Effector CD4-positive, alpha-beta T cell (primary cell): ENCODE measurements at places on chromosomes 1 and 21.

GRCh38 chr1:28087614-28088167 lies 719 bp downstream of the EYA3 start:
- DNase-seq = peak; percentile 3

DNA sequence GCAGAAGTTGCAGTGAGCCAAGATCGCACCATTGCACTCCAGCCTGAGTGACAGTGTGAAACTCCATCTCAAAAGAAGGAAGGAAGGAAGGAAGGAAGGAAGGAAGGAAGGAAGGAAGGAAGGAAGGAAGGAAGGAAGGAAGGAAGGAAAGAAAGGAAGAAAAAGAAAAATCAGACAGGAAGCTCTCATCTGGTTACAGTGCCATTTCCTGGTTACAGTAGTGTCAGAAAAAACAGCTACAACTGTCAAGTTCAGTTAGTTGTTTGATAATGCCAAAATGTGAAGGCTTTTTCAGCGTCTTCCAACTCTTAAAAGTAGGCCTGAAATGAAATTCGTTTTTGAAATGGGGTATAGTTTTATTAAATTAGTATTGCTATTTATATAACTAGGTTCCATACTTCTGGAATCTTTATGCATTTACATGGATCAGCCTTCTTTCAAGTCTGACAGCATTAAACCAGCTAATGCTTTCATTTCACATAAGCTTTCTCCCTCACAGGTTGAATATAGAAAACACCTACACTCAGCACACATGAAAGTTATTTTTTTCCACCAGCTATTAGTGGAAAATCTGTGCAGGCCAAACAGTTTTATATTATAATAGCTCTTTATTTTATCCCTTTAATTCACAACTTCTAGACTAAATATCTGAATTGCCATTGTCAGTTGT lies 21.2 kb downstream of the PTPN22 start:
- no peak for DNase-seq

GRCh38 chr1:31238986-31239613 lies 587 bp downstream of the NKAIN1 start:
- no peak for DNase-seq

DNA sequence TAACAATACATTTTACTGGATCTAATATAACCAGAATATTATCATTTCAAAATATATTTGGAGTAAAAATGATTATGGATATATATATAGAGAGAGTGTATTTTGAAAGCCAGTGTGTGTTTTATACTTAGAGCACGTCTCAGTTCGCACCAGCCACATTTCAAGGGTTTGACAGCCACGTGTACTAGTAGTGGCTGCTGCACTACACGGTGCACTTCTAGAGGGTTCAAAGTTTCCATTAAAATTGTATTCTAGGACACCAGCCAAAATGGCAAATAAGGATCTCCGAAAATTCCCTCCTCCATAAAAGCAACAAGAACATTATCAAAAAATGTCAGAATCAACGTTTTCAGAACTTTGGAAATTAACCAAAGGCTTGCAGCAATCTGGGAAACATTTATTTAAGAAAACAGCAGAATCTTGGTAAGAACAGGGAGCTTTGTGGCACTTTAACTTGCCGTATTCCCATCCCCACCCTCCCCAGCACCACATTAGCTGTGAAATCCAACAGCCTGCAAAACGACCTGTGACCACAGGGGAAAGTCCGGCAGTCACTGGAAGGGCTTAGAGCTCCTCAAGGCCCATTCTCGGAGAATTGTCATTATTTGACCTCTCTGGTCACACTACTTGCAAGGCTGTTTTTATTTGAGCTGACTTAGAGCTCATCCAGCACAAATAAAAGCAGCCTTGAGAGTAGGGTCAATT lies 33.5 kb upstream of the MRPS6 start:
- DNase-seq = no peak

- DNase-seq = no peak
These were observed 8.0 kb downstream of the SDHB start for GRCh38 chr1:17045634-17046333.

- no peak for DNase-seq
These were observed 21.5 kb downstream of the LTN1 start for GRCh38 chr21:28971171-28971570.

DNA sequence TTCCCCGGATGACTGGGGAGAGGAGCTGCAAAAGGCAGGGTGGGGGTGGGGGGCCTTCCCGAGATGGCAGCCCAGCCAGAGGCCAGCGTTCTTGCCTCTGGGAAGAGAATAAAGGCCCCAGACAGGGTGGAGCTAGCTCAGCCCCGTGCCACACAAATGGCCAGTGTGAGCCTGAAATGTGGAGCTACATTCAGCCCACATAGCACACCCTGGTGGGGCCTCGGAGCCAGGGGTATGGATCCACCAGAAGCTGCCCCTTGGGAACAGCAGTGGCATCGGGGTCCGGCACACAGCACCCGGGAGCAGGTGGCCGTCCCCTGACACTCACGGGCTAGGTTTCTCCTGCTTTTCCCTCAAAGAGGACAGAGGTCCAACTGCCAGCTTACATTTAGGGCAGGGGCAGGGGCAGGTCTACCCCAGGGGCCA lies 93.9 kb downstream of the PDE9A start:
- no peak for DNase-seq

DNA sequence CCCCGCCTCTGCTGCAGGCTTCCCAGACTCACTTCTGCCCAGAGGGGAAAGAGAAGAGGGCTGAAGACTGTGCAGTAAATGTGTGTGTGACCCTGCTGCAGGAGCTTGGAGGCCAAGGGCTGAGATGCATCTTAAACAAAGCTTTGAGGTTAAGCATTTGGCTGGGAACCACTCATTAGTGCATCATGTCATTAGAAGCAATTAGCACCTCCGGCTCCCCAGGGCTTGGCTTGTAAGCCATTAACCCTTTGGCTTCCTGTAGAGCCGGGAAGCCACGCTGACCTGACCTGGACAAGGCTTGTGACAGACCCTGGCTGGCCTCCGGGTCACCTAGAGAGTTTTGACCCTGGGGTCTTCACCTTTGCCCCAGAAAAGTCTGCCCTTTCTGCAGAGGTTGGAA lies 77.0 kb downstream of the CSMD2 start:
- no peak for DNase-seq

- DNase-seq = no peak
These were observed 405.1 kb downstream of the VAV3 start for GRCh38 chr1:107559881-107560280.

GRCh38 chr1:28510273-28510969 lies 4.6 kb downstream of the RCC1 start:
- no peak for DNase-seq

DNA sequence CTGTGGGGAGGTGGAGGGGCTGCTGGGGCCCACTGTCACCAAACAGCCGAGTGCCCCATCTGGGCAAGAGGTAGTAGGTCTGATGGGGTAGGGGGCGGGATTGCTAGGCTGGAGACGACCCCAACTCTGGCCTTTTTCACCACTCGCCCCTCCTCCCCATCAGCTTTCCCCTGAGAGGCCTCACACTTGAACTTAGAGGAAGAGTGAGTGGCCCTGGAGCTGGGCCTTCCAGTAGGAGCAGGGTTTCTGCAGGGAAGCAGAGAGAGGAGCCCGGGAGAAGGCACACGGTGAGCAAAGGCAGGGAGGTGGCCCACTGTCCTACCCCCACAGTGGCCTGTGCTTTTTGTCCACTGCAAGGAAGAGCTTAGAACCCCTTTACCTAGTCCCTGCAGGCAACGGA lies 111.9 kb upstream of the WNT4 start:
- DNase-seq = no peak

DNA sequence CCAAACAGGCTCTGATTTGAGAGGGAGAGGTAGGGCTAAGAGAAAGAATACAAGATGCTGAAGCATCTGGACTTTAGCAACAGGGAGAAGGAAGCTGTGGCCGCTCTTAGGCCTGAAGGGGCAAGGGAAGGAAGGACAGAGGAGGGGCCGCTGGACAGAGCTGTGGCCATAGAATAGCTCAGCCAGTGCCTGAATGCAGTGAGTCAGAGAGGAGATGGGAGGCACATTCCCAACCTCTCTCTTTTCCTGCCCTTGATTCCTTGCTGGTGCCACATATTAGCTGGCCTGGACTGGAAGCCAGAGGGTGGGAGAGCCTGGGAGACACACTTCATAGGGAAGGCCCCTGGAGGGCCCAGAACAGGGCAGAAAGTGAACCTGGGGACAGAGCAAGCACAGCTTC lies 83.4 kb upstream of the POU3F1 start:
- DNase-seq = no peak

DNA sequence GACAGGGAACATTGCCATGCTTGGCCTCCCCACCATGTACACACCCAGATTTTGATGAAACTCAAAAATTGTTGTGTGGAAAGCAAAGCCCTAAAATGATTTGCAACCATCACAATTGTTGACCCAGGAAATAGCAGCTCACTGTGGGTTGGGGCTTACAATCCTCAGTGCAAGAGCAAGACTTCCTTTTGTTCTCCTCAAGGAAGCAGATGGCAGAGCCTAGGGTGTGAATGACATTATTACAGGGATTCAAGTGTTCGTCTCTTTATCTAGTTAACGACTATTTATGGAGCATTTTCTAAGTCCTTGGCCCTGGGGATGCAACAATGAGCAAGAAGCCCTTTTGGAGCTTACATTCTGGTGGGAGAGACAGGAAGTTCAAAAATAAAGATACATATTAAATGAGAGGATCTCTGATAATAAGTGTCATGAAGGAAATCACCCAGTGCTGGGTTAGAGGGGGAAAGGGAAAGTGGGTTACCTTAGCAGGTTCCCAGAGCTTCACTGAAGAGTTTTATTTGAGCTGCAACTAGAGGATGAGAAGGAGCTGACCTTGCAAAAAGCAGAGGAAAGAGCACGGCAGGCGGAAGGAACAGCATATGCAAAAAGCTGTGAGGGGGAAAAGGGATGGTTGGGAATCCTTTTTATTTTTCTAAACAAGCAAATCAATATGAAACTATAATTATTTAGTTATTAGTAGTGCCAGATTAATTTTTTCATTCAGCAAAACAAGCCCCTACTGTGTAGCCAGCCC lies 38.5 kb upstream of the ID3 start:
- DNase-seq = no peak

GRCh38 chr1:230684998-230685397 lies 28.9 kb downstream of the AGT start:
- DNase-seq = no peak

- no peak for DNase-seq
These were observed 44.8 kb upstream of the CACYBP start for GRCh38 chr1:174954671-174955669.

DNA sequence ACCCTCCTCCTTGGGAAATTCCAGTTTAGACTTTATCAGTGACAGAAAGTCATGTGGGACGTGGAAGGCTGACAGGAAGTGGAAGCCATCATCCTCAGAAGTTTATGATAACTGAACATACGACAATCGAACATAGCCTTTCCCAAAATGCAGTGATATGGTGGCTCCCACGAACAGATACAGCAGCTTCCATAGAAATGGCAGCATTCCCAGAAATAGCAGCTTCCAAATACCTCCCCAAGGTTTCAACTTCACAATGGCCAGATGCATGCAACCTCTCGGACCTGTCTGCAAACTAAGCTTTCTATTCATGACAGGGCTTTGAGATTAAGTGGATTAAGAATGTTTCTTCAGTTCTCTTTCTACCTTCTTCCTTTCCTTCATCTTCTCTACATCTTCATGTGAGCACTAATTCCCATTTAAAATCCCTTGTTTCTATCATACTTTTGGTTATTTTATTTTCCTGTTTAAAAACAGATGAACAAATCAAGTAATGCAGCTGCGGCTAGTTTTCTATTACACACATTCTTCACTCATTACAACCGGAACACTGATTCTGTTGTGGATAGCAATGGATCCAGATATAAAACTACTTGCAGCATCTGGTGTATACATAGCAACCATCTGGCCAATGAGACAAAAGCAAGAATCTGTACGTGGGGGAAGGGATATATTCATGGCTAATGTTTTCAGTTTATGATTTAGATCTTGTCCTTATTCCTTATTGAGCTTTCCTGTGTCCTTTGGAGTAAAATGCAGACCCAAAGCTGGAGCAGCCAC lies 304.8 kb downstream of the BRINP3 start:
- DNase-seq = no peak

DNA sequence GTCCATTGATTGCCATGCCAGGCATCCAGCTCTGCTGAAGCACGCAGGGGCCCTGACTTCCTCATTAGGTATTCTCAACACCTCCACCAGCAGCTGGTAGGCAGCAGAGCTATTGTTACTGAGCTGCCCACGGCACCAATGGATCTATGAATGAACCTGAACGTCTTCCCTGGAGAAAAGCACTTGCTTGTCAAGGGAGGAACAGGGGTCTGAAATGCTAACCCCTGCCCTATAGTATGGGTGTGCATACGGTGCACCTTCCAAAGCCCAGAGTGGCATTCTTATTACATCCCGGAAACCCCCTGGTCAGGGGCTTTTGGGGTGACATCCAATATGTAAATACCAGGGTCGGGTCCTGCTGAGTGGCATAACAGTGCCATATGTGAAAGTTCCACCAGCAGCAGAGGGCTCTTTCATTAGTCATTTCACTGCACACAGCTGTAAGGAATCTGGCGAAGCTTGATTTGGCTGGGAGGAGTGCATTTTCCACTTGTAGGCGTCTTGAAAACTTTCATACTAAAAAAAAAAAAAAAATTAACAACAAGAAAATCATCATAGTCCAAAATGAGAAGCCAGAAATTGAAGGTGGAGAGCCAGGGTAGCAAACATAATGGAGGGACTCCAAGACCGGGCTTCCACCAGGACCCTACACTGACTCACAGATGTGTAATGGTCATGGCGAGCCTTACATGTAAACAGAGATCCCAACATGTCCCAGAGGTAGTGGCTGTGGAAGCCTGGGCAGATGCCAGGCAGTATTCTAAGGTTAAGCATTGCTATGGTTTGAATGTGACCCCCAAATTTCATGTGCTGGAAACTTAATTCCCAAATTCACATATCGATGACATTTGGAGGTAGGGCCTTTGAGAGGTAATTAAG lies 58.8 kb upstream of the PRDX6 start:
- no peak for DNase-seq

DNA sequence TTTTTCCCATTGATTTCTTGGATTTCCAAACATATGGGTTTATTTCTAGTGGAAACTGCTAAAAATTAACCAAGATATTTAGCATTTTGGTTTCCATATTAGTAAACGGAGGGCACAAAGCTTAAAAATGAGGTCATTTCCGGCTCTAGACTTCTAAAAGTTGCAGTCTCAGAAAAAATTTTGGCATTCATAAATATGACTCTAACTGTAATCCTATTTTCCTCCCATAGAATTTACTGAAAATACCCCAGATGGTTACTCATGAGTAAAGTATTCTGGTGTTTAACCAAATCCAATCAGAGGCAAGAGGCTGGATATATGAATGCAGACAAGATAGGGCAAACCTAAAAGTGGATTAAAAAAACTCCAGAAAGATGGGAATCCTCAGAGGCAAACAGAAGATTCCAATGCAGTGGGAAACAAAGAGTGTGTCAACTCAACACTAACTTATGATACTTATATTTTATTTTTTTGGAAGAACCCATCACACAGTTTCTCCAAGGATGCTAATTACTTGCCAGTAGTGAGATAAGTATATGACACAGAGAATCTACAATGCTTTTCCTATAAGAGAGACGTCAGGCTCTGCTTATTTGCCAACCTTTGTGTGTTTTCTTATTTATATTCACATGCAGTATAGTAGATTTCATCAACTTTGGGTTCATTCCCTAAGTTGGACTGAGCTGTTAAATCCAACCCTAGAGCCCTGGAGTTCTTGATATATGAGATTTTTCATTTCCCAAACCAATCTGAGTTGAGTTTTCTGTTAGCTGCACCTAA lies 90.1 kb upstream of the BCL10 start:
- DNase-seq = no peak
